ENCODE measurements at places on chromosomes 1 and 21.

- peak; percentile 9 for DNase-seq
These were observed 12.2 kb downstream of the KIAA0319L start for GRCh38 chr1:35544976-35545375.

- no peak for DNase-seq
These were observed at the start of gene CD48 for GRCh38 chr1:160711602-160712311. CD48 (minus strand) TSS chr1:160711822; CDS start chr1:160711763, 59 bp downstream.

- DNase-seq, result peak; percentile 32
These were observed 51.5 kb downstream of the SYT14 start for GRCh38 chr1:209989525-209989924.

- peak; percentile 29 for DNase-seq
These were observed 142.5 kb downstream of the SYT2 start for GRCh38 chr1:202567738-202568137.

DNA sequence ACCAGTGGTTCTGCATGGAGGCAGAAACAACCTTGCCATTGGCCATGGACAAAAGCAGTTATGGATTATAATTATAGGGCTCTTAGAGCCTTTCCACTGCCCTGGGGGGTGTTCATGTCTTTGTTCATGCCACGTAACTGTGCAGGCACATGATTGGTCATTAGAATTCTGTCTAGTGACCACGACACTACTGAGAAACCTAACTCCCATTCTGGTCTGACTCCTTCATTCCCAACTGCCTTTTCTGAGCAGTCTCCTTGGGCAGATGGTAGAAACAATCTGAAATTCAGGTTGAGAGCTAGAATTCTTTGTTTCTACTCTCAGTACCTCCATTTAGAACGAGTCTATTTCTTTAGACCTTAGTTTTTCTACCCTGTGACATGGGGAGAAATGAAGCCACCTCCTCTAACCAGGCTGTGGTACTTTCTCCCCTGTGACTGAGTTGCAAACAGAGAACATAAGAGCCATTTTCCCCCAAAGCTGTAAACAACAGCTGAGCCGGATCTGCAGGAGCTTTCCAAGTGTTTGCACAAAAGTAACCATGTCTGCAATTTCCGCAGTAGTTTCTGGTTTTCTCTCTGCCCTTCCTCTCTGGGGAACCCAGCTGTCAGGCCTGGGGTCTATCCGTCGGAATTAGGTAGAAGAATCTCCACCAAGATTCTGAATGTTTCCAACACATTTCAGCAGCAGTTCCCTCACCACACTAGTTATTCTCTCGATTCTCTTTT lies 37.7 kb upstream of the IPO9 start:
- no peak for DNase-seq

DNA sequence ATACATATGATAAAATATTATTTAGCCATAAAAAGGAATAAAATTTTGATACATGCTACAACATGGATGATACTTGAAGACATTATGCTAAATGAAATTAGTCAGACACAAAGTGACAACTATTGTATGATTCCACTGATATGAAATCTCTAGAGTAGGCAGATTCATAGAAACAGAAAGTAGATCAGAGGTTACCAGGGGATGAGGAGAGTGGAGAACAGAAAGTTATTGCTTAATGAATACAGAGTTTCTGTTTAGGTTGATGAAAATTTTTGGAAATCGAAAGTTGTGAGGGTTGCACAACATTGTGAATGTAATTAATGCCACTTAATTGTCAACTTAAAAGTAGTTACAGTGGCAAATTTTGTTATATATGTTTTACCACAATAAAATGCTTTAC lies 315.7 kb upstream of the USP25 start:
- no peak for DNase-seq

- DNase-seq, result no peak
These were observed 35.5 kb downstream of the USH2A start for GRCh38 chr1:216387782-216388181.

GRCh38 chr1:76433526-76433925 lies 359.0 kb downstream of the ST6GALNAC3 start:
- peak; percentile 36 for DNase-seq

All from NCI-H460 (cell line).